ENCODE measurements at places on chromosomes 13 and 19. TPM values are rescaled to one million over a fixed set of nuclear protein-coding genes. Genes with fewer than 3 reads are reported as not detected.

Gene LILRB4
- not detected for polyA plus RNA-seq

GRCh38 chr19:46714444-46715106 lies 2.3 kb downstream of the PRKD2 start:
- DNase-seq: no peak

- DNase-seq: no peak
Observed at GRCh38 chr13:22993148-22993547, 187.6 kb upstream of the SGCG start.

DNA sequence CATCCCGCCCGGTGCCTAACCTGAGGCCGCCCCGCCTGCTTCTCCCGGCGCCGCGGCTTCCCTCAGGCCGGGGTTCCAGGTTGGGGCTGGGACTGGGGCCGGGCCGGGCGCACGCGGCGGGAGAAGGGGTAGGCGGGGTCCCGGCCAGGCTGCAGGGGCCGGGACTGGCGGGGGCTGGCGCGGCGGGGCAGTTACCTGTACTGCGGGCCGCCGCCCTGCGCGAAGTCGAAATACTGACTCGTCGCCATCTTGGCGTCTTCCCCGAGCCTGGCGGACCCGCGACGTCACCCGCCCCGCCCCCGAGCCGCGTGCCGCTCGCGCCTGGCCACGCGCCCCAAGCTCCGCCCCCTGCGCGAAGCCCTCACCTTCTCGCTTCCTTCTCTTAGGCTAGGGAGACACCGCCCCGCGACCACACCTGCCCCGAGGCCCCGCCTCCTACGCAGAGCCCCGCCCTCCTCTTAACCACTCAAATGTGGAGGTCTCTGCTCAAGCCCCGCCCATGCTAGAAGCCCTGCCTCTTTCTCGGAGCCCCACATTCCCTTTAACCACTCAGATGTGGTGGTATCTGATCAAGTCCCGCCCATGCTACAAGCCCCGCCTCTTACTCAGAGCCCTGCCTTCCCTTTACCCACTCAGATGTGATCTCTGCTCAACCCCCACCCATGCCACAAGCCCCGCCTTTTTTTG lies at the start of gene ZFR2:
Gene ZFR2, minus strand, starts transcription at position 269 of the 687 bp plus-strand sequence. Its CDS starts 21 bp downstream, at position 248.
- DNase-seq: peak; percentile 46

- no peak for DNase-seq
Observed at GRCh38 chr19:49554701-49555181, 25.6 kb downstream of the NOSIP start.
